Mesothelial cell of epicardium (in vitro differentiated cells): ENCODE measurements at places on chromosomes 4 and X.

- no peak for DNase-seq
Observed at GRCh38 chrX:12076046-12076445, 62.2 kb upstream of the FRMPD4 start.

DNA sequence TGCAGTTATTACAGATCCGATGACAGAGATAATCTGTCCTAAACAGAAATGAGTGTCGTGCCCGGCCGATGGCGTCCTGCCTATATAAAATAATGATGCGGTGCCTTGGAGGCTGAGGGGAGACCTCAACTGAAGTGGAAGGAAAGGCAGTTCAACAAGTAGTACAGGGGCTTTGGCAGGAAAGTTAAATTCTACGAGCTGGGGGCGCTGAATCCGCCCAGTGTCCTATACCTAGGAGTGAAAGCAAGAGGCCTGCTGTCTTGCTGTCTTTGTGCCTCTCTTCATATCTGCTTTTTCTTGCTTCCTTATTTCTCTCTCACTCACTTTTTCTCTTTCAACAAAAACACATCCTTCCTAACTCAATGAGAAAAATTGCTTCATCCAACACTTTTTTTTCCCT lies 82.2 kb upstream of the PRPS2 start:
- DNase-seq: no peak

DNA sequence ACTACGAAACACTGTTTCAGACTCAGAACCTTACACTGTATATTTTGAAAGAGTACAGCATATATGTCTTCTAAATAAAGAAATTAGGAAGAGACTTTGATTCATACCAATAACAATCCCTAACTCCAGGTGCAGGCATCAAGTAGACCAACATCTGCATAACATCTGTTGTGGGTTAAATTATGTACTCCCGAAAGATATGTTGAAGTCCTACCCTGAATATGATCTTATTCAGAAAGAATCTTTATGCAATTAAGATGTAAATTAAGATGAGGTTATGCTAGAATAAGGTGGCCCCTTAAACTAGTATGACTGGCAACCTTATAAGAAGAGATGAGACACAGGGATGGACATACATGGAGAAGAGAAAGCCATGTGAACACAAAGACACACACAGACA lies 117.9 kb downstream of the INPP4B start:
- no peak for DNase-seq

DNA sequence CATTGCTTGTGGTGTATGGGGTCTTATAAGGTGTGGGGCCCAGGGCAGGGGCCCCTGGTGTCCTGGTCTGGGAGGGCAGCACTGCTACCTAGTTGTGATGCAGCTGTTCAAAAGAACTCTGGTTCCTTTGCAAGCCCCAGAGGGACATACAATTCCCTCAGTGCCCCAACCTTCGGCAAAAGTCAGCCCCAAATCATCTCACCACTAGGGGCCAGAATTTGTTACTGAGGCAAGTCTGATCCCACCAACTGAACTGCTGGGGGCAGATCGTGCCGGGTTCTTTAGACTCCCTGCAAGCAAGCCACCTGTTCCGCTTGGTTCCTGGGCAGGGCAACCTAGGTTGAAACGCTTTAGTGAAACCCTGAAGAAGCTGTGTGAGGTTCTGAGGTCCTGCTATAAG lies 180.1 kb upstream of the S100G start:
- no peak for DNase-seq

- no peak for DNase-seq
Observed at GRCh38 chr4:47209833-47210232, 178.5 kb downstream of the GABRB1 start.

GRCh38 chr4:3269991-3270611 lies 21.1 kb downstream of the MSANTD1 start:
- DNase-seq: no peak

- DNase-seq: no peak
Observed at GRCh38 chr4:76892001-76892400, 5.9 kb downstream of the SOWAHB start.

DNA sequence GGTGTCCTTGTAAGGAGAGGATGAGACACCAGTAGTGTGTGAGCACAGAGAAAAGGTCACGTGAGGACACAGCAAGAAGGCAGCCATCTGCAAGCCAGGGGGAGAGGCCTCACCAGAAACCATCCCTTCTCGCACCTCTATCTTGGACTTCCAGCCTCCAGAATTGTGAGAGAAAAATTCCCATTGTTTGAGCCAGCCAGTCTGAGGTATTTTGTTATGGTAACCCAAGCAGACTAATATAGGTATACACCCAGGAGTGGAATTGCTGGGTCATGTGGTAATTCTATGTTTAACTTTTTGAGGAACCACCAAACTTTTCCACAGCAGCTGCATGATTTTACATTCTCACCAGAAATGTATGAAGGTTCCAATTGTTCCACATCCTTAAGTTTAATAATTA lies 25.6 kb downstream of the ZDHHC9 start:
- no peak for DNase-seq

- DNase-seq: no peak
Observed at GRCh38 chr4:148093065-148093464, 349.1 kb downstream of the NR3C2 start.

GRCh38 chr4:80685214-80685613 lies 345.3 kb upstream of the BMP3 start:
- no peak for DNase-seq

DNA sequence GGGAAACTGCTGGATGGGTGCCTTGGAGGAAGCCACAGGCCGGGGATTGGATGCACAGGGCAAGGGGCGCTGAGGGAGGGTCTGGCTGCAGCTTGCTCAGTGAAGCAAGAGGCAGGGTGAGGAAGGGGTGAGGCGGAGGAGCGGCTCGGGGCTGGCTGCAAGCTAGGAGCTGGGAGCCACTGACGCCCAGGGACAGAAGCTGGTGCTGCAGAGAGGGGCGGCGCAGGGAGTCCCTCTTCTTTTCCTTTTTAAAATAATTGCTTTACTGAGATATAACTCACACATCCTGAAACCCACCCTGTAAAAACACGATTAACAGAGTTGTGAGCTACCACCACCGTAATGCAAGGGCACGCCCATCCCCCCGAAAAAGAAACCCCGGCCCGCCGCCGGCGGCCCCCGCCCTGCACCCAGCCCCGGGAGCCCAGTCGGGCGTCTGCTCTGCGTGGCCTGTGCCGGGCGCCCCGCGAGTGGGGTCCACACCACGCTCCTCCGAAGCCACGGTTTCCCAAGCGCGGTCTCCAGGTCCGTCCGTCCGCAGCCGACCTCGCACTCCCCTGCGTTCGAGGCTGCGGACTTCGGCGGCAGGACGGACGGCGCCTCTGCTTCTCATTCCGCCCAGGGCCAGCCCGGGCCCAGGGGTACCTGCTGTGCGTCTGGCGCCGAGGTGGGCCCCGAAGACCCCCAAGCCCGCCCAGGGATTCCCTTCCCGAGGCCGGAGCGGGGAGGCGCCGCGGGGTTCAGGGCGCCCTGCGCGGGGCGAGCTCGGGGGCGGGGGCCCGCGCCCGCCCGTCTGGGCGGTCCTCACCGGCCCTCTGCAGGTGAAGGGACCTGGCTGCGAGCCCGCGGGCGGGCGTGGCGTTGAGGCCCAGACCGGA lies 866 bp upstream of the UVSSA start:
- peak; percentile 56 for DNase-seq
